Fibroblast of the conjunctiva (primary cell): ENCODE measurements at places on chromosomes 1 and 21.

GRCh38 chr1:99614728-99615127 lies 31.2 kb upstream of the PALMD start:
- DNase-seq = no peak

DNA sequence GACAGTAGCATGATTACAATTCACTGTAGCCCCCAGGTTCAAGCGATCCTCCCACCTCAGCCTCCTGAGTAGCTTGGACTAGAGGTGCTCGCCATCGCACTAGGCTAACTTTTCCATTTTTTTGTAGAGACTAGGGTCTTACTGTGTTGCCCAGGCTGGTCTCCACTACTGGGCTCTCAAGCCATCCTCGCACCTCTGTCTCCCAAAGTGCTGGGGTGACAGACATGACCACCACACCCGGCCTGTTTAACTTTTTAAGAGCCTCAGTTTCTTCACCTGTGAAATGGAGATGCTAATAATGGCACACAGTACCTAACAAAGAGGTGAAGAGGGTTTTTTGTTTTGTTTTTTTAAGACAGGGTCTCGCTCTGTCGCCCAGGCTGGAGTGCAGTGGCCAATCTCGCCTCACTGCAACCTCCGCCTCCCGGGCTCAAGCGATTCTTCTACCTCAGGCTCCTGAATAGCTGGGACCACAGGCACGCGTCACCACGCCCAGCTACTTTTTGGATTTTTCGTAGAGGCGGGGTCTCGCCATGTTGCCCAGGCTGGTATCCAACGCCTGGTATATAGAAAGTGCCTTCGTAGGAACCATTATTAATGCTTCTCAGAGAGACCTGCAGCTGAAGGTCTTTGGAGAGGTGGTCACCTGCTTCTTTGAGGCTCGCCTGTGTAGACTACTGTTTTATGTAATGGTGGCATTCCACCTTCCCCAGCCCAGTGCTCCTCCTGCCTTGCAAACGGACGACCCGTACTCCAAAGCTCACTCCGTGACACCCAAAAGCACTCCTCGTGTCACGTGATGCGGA lies 567 bp downstream of the PMVK start:
- no peak for DNase-seq

GRCh38 chr1:12159816-12160215 lies 7.0 kb upstream of the TNFRSF1B start:
- no peak for DNase-seq

DNA sequence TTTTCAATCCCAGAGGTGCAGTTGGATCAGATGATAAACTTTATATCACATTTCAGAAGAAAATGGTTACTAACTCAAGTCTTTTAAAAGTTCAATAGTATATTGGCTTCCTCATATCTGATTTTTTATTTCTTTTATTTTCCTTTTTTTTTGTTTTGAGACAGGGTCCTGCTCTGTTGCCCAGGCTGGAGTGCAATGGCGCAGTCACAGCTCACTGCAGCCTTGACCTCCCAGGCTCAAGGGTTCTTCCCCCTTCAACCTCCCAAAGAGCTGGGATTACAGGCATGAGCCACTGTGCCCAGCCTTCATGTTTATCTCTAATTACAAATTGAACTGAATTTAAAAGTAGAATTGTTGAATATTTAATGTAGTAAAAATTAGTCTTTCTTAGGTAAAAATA lies 13.9 kb downstream of the FLVCR1 start:
- no peak for DNase-seq

DNA sequence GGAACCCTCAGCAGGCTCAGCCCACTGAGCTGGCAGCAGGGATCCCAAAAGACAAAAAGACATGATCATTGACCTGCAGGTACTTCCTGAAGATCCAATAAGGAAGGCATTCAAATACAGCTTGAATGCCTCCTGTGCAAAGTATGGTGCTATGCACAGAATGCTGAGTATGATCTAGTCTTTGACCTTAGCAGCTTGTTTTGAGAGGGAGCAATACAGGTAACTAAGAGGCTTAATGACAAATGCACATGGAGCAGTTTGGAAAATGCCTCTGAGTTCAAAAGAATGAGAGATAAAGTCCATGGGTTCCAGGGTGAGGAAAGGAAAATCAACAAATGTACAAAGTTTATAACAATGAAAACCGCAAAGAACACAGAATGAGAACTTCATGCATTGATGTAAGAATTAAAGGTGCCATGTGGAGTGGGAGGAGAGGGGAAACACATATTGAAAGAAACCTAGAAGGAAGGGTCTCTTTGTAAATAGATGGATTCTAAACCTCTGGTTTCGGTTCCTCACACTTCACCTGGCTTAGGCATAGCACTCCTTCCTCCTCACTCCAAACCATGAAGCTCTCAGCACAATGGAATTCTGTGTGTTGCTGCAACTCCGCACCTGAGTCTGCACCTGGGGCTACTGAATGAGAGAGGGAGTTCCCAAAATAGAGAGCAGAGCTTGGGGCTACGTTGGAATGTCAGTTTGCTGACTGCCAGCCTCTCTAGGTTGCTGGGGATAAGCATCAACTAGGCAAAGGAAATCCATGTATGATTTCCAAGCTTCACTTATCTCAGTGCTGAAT lies 77.6 kb downstream of the PLXNA2 start:
- no peak for DNase-seq
